HTR-8/SVneo (cell line): ENCODE measurements at places on chromosomes 1 and 21.
A peak's percentile ranks its signal among the peaks of the same experiment; 100 is the strongest.

DNA sequence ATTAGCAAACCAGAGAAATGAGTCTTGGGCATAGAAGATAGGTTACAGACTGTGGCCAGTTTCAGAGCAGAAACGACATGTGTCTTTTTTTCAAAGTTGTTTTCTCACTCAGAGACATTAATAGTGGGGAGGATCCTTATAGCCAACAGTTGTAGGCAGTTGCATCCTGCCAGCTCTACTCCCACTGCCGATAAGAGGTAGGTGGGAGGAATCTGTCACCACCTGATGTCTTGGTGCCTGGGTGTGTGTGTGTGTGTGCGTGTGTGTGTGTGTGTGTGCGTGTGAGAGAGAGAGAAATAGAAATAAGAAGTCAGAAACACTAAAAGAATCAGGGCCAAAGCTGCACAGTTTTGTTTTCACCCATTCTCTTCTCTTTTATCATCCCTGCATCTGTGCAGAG, 219.5 kb downstream of the ZP4 start:
- DNase-seq = no peak

- no peak for DNase-seq
Measured at GRCh38 chr21:46207006-46207919, 21.3 kb downstream of the LSS start.

DNA sequence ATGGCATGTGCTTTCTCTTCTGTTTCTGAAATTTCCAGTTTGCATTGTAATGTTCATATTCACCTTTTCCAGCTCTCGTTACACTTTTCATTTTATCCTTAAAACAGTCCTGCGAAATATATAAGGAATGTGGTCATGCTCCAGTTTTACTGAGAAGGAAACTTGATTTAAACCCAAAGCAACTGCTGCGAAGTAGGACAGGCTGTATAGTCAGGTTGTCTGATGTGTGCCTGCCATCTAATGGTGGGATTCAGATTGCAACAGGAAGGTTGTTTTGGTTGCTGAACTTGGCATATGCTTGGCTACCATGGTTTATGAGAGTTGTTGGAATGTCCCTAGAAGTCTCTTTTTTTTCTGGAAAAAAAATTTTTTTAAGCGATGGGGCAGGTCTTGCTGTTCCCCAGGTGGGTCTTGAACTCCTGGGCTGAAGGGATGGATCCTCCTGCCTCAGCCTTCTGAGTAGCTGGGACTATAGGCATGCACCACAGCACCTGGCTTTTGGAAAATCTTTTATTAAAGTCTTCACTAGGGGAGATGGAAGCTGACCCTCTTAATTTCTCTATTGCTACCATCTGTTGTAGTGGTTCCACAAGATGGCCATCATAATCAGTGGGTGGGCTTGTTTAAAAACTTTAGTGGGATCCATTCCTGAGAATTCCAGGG, 86.9 kb downstream of the UCK2 start:
- peak; percentile 80 for DNase-seq

GRCh38 chr1:76038287-76039004, 36.1 kb upstream of the ST6GALNAC3 start:
- DNase-seq = no peak

GRCh38 chr21:42404539-42404938, 837 bp downstream of the UBASH3A start:
- no peak for DNase-seq

- no peak for DNase-seq
Measured at GRCh38 chr1:179820226-179820970, 57.2 kb downstream of the TOR1AIP2 start.

DNA sequence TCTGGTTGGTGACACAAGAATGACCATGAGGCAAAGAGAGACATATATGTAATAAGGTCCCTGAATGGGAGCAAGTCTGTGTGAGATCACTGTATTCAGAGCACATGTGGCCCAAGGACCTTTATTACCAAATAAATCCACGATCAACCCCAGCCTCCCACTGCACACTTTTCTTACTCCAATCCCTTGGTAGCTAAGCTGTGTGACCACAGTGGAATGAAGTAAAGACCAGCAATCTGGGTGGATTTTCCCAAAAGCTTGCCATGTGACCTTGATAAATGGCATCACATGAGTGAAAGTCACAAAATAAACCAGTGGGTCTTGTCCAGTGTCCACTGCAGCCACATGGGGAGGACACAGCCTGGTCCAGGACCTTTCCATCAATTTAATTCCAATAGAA, 36.7 kb upstream of the TLR5 start:
- DNase-seq = no peak

DNA sequence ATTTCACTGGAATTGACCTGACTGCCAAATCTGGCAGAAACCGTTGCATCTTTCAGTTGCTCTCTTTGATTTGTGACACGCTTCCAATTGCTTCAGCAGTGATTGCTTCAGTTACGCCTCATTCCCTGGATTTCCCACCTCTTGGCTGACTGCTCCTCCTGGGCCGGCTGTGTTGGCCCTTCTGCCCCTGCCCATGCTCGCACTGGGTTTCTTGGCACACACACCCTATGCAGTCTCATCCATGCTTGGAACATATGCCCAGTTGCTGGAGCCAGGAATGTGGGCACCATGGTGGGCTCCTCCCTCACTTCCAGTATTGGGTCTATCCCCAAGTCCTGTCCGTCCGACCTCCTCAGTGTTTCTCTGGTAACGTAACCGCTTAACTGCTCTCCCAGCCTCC, 2.2 kb upstream of the ZBTB21 start:
- DNase-seq = no peak

DNA sequence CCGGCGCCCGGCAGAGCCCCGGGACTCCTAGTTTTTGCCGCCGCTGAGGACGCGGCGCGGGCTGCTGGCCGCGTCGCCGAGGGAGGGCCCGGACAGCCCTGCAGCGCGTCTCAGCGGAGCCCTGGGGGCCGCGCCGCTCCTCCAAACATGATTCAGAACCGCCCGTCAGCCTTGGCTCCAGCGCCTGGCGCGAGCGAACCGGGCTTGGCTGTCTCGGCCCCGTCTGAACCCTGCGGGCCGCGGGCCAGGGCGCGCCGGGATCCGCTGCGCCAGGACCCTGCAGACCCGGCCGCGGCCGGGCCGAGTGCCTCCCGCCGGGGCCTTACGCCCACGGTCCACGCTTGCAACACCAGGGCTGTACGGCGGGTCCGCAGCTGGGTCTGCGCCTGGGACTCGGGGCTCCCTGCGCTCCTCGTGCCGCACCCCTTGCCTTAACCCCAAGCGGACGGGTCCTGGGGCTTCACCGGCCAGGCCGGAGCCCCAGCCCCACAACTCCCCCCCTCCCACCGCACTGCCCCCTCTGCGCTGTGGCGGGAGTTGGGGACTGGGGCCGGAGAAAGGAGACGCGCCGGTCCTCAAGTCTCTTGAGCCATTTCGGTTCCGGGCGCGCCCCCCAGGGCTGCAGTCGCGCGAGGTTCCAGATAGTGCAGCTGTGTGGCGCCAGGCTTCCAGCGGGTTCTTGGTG, 48.4 kb upstream of the CD34 start:
- no peak for DNase-seq

GRCh38 chr1:210347112-210347511, 18.4 kb downstream of the HHAT start:
- no peak for DNase-seq

GRCh38 chr1:5098981-5099385, 444.6 kb downstream of the AJAP1 start:
- no peak for DNase-seq

DNA sequence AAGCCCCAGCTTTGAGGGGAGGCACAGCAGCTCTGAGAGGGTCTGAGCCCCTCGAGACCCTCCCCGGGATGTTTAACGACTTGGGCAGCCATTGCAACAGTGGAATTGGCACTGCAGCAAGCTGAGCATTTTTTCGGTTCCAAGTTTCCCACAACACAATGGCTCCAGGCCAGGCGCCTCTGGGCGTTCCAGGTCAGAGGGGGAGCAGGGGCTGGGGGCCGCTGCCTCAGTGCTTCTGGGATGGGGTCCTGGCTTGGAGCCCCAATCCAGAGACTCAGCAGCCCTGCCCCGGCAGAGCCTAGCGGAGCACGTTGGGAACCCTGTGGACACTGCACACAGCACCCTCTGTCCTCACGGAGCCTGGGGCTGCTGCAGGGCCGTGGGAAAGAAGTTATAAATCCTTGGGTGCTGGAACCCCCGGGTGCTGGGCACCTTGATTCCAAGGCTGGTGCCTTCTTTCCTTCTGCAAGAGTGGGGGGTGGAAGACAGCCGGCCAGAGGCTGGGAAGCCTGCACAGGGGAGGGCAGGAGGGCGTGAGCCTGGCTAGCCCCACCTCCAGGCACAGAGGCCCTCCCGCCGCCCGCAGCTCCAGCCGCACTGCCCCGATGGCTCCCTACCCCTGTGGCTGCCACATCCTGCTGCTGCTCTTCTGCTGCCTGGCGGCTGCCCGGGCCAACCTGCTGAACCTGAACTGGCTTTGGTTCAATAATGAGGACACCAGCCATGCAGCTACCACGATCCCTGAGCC, 50.1 kb downstream of the COL18A1 start:
- no peak for DNase-seq

GRCh38 chr1:31441970-31442647, 29.1 kb downstream of the SERINC2 start:
- DNase-seq = no peak

DNA sequence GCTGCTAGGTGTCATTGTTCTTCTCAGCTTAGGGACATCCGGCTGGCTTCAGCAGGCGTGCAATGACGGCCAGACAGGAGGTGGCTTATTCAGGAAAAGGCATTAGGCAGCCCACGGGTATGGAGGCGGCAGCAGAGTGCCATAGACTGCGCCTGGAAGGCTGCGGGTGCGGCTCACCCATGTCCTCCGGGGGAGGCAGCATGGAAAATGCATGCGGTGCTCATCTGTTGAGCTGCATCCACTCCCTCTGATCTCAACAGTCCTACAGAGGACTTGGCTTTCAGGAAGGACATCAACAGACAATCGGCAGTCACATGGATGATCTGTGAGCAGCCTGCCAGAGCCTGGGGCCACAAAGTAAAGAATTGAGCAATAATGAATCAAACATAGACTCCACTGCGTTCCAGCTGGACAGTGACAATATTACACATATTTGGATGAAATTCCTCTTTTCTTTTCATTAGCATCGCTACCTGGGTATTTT, 42.9 kb downstream of the UMODL1 start:
- DNase-seq = peak; percentile 22

DNA sequence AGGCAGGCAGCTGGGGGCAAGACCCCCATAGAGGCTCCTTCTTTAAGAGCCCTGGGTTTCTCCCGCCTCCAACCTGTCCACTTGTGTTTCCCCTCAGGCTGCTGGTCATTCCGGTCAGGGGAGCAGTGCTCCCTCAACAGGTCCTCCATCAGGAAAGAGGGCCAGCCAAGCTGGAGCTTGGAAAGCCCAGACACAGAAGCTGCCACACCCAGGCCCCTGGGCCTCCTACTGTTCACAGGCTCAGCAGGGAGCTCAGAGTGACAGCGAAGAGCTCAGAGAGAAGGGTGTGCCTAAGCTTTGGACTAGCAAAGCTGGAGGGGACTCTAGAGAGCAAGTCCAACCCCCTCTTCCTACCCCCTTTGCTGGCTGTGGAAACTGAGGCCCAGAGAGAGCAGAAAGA, 10.3 kb upstream of the CDCP2 start:
- DNase-seq = no peak

DNA sequence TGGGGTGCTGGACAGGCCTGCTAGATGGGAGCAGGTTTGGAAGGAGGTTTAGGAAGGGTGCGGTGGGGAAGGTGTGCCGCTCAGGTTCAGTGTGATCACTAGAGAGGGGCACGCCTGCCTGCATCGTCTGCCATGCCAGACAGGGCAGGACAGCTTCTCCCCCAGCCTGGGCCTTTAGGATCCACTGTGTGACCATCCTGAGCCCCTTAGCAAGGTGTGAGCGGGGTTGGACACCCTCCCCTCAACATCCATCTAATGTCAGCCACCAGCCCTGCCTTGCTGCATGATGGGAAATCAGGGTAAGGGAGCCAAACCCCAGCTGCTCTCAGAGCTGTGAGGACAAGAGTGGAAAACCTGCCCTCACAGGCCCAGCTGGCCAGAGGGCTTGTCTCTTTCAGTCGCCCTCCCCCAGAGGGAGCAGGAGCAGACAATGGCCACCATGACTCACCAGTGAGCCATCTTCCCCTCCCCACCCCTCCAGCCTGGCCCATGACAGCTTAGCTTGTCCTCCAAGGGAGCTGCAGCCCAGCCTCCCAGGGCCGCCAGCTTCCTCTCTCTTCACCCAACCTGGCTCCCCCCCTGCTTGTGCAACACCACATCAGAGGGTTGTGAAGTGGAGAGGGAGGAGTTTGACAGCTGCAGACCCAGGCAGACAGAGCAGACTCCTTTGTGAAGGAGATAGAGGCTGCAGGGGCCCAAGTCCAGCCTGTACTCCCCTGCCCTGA, 37.0 kb downstream of the NUAK2 start:
- DNase-seq = peak; percentile 98

- DNase-seq = no peak
Measured at GRCh38 chr21:33101300-33101911, 31.5 kb downstream of the OLIG1 start.

DNA sequence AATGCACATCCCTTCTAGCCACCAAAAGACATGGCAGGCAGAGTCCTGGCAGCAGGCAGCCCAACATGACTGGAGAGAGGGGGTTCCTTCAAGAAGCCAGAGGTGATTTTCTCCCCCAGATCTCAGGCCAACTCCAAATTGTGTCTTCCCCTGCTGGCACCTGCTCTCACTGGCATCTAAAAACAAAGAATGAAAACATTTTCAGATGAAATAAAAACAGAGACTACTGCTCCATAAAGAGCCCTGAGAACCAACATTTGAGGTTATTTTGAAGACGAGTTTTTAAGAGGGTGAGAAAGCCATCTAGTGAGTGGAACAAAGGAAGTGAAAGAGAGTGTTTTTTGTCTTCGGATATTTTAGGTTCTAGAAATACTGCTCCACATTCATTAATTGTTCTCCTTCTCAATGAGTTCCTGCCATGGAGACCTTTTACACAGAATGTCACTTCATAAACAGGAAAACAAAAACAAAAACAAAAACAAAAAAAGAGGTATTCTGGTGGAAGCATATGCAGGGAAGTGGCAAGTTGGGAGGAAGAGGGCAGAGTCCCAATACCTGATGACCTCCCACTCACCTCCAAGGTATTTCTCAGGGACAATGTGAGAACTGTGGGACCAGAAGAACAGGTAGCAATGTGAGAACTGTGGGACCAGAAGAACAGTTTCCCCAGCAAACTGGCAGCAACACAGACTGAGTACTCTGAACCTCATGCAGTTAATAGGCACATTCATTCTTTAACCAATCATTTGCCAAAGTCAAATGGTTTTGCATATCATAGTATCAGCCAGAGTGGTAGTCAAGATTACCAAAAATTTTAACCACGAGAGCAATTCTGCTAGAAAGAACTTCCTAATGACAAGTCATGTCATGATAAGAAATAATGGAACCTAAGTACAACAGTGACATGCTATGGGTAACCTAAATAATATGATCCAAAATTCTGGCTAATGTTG, 50.0 kb downstream of the KIAA0319L start:
- DNase-seq = no peak

DNA sequence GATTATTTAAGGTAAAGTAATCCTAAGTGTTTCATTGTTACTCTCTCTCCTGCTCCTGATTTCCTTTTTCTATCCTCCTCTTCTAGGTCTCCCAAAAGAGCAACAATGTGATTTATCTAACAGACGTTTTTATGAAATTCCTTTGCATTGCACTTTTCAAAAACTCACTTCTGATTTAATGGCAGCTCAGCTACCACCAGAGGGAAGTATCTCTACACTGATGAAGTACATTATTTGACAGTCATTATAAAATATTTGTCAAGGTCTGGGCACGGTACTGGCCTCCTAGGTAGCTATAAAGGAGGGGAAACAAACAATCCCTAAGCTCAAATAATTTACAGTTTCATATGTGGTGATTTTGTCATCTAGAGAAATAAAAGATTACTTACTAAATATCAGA, 15.6 kb downstream of the TMPRSS15 start:
- peak; percentile 23 for DNase-seq
